ENCODE measurements at places on chromosomes 6 and 20.

DNA sequence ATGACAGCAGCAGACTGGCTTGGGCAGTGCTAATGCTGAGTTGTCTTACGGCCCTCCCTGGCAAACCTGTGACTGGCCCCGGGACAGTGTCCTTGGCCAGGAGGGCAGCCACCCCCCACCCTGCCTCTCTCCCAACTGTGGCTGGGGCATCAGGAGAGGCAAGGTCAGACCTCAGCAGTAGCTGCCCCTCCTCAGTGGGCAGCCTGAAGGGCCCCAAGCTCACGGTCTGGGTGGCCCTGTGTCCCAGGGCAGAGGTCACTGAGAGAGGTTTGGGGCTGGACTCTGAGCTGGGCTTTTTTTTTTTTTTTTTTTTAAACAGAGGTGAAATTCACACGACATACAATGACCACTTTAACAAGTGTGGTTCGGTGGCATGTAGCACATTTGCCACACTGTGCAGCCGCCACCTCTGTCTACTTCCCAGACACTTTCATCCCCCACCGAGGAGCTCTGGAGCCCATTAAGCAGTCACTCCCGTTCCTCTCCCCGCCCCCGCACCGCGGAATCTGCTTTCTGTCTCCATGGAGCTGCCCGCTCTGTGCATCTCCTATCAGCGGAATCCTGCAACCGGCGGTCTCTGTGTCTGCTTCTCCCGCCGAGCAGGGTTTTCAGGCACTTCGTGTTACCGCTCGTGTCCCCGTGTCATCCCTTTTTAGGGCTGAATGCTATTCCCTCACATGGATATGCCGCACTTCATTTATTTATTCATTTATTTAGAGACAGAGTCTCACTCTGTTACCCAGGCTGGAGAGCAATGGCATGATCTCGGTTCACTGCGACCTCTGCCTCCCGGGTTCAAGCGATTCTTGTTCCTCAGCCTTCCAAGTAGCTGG lies 67.9 kb upstream of the GATA5 start:
- no peak for DNase-seq

DNA sequence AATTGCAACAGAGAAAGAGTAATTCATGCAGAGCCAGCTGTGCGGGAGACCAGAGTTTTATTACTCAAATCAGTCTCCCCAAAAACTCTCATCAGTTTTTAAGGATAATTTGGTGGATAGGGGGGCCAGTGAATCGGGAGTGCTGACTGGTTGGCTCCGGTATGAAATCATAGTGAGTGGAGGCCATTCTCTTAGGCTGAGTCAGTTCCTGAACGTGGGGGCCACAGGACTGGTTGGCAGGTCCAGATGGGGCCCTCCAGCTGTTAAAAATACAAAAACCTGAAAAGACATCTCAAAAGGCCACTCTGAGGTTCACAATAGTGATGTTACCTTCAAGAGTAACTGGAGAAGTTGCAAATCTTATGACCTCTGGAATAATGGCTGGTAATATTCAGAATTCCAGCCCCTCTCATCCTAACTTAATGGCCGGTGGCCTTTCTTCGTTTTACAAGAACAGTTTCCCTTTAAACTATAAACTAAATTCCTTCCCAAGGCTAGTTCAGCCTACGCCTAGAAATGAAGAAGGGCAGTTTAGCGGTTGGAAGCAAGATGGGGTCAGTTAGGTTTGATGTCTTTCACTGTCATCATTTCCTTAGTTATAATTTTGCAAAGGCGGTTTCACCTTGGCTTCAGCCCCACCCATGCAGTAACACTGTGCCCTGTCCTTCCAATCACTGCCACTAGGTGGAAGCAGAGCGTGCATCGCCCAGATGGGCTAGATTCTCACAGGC lies 6.8 kb upstream of the MICA start:
- peak; percentile 84 for DNase-seq

- no peak for DNase-seq
Measured at GRCh38 chr20:63742381-63743024, 2.9 kb downstream of the SLC2A4RG start.

DNA sequence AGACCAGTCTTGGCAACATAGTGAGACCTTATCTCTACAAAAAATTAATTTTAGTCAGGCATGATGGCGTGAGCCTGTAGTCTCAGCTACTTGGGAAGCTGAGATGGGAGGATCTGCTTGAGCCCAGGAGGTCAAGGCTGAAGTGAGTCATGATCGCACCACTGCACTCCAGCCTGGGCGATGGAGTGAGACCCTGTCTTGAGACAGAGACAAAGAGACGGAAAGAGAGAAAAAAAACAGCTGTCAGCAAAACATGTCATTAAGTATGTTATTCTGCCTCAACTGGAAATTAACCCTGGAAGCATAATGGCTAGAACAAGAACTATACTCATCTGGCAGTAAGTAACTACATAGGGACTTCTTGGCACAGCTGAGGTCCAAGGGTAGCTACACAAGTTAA lies 7.2 kb downstream of the MMS22L start:
- DNase-seq = no peak

- DNase-seq = peak; percentile 54
Measured at GRCh38 chr6:141521440-141521839, 611.3 kb upstream of the GJE1 start.

DNA sequence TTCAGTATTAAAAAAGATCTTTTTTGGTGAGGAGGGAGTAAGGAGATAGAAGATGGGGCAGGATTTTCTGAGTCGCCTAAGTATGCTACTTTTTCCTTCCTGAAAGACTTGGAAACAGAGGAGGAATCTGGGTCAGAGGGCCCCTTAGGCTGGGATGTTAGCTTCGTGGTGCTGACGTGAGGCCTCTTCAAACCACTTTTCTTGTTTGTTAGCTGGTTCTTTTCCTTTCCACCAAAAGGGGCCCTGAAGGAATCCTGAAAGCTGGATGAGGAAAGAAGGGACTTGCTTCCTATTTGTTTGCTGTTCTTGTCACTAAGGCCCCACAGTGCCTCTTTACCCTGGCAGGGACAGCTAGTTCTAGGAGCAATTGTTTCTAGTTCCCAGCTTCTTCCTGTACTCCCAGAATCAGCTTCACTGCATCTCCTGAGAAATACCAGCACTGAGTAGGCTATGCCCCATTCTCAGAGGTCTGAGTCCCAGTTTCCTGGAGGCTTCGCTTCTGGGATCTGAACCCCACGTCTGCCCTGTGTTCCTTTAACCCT lies 2.2 kb upstream of the IL20RA start:
- no peak for DNase-seq

GRCh38 chr6:116352515-116353471 lies 18.0 kb upstream of the DSE start:
- DNase-seq = peak; percentile 42

GRCh38 chr6:22448291-22448711 lies 121.1 kb upstream of the HDGFL1 start:
- DNase-seq = peak; percentile 86

- DNase-seq = no peak
Measured at GRCh38 chr6:47159763-47160162, 117.6 kb upstream of the ADGRF1 start.

GRCh38 chr6:152984513-152984872 lies 1.7 kb upstream of the FBXO5 start:
- DNase-seq = no peak

- DNase-seq = no peak
Measured at GRCh38 chr6:170140129-170140528, 150.7 kb downstream of the DLL1 start.

DNA sequence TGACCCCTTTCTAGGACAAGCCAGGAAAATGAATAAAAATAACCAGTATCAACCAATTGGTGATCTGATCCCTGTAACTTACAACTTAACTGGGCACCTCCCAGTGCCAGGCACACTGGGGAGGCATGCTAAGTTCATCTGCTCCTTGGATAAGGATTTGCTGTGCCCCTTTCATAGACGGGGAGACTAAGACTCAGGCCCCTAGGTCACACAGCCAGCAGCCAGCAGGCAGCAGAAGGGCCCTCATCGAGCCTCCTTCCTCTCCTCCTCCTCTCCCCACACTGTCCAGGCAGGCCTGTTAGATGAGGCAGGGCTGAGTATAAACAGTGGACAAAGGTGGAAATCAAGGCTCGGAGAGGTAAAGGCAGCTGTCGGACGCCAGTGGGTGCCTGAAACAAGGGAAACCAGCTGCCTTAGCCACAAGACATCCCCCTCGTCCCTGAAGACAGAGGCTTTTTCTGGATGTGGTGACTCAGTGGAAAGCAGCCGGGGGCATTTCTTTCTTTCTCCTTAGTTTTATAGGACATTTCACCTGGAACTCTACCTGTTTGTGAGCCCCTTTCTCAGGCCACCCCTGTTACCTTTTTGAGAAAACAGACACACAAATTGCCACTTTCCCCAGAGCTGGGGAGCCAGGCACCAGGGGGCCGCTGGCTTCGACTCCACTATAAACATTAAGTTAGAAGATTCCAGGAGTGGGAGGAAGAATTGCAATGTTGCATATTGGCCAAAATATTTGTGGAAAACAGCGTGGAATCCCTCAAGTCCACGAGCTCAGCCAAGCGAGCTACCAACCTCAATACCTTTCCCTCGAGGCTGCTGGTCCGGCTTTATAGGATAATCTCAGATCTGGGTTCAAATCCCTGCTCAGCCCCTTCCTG lies 166.0 kb downstream of the PREX1 start:
- no peak for DNase-seq

- no peak for DNase-seq
Measured at GRCh38 chr20:16392346-16392745, 180.9 kb downstream of the KIF16B start.

DNA sequence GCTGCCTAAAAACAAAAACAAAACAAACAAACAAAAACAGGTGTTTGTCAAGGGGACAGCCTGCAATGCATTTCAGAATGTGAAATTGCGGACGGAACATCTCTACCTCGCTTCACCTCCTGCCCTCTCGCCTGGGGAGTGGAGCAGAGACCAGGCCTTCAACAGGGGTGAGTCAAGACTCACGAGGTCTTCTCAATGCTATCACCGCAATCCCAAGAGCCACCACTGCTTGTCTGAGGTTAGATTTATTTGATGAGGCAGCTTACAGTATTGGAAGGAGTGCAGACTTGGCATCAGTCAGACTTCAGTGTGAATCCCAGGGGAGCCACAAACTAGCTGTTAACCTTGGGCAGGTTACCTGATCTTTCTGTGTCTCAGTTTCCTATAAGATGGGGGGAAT lies 7.7 kb downstream of the GABRR1 start:
- no peak for DNase-seq
